ENCODE measurements at places on chromosomes 11 and 22.

GRCh38 chr11:7437696-7438095, 47.6 kb upstream of the OLFML1 start:
- no peaks in the 10 kb centered on the region for H3K27me3 ChIP-seq
- H3K4me1 ChIP-seq = no peaks in the 10 kb centered on the region
- H3K27ac ChIP-seq = no peak overlapping the region
- H3K36me3 ChIP-seq = no peaks in the 10 kb centered on the region

DNA sequence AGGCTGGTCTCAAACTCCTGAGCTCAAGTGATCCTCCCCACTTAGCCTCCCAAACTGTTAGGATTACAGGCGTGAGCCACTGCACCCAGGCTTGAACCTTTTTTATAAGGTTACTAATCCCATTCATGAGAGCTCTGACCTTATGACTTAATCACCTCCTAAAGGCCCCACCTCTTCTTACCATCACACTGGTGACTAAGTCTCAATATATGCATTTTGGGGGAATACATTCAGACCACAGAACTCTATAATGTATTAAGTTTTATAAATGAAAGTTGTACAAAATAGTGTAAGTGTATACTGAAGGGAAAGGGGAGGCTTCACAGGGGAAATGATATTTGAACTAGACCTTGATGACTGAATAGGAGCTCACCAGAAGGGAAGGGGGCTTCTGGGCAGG, 28.4 kb upstream of the RBFOX2 start:
- no peaks in the 10 kb centered on the region for H3K4me1 ChIP-seq
- H3K4me3 ChIP-seq = no peak overlapping the region
- H3K27ac ChIP-seq = no peak overlapping the region
- H3K36me3 ChIP-seq = no peaks in the 10 kb centered on the region
- no peaks in the 10 kb centered on the region for H3K27me3 ChIP-seq

- H3K27ac ChIP-seq = peak within 1 kb of the TSS; percentile 91
- peak; percentile 99 for DNase-seq
- peaks cover 25% of the 10 kb centered on the region for H3K36me3 ChIP-seq
- H3K4me1 ChIP-seq = peaks cover 29% of the 10 kb centered on the region
- no peaks in the 10 kb centered on the region for H3K27me3 ChIP-seq
Measured at GRCh38 chr11:68030318-68031143, at the start of gene NDUFS8. NDUFS8 (plus strand) TSS chr11:68030681; CDS start chr11:68032152, 1,471 bp downstream.

DNA sequence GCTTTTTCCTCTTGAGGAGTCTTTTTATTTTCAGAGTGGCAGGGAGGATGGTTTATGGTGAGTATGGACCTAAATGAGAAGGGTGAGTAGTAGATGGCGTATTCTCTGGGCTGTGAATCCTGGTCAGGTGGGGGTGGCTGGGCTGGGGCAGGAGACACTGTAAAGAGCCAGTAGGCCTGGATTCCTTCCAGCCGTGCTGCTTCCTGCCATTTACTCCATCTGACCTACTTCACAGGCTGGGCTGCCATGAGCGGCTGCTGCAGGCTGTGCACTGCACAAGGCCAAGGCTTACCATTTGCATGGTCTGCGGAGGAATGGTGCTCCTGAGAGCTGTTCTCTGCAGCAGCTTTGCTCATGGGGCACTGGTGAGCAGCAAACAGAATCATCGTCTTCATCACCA, 297.6 kb downstream of the KIRREL3 start:
- no peaks in the 10 kb centered on the region for H3K36me3 ChIP-seq
- H3K4me3 ChIP-seq = no peak overlapping the region
- DNase-seq = no peak
- H3K27me3 ChIP-seq = no peaks in the 10 kb centered on the region
- no peak overlapping the region for H3K27ac ChIP-seq
- H3K4me1 ChIP-seq = peaks cover 11% of the 10 kb centered on the region
